NCI-H2081 treated with DMSO at 0.1 percent for 48 hours (cell line): ENCODE measurements at places on chromosomes 3 and 15.

GRCh38 chr3:14391033-14391432 is 11.4 kb upstream of the SLC6A6 start:
- DNase-seq, result peak; percentile 76

DNA sequence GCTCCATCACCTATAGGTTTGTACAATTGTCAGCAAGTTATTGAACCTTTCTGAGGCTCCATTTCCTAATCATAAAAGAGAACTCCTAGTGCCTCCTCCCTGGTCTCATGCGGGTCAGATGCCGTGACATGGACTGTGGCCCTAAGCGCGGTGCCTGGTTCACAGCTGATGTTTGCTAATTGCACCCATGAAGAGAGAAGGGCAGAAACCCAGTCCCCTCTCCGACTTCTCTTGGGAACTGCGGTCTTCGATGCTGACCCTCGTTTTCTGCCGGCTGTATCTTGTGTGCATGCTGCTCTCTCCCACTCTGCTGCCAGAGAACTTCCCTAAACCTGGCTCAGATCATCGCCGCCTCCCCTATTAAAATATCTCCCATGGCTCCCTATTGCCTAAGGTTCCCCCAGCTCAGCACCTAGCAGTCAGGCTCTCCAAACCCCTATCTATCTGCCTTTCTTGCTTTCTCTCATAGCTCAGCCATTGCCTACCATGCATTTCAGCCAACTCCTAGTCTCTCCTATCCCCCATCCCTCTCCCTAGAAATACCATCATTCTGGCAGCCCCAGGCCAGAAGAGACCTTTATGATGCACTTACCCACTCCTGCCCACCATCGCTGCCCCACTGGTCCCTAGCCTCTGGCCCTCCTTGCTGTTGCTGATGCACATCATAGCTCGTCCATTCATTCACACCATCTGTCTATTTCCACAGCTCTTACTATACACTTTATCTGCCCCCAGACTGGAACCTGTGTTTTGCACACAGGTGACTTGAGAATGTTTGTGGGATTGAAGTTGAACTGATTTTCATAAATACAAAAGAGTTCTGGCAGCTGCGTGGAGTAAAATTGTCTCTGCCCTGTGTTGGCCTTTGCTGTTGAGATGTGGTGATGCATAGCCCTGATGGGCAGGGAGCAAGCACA is 6.6 kb downstream of the ISG20 start:
- DNase-seq, result no peak

- DNase-seq, result no peak
Observed at GRCh38 chr15:58016581-58017175, 48.8 kb downstream of the ALDH1A2 start.

GRCh38 chr15:48761393-48762158 is 49.3 kb downstream of the CEP152 start:
- DNase-seq, result no peak

DNA sequence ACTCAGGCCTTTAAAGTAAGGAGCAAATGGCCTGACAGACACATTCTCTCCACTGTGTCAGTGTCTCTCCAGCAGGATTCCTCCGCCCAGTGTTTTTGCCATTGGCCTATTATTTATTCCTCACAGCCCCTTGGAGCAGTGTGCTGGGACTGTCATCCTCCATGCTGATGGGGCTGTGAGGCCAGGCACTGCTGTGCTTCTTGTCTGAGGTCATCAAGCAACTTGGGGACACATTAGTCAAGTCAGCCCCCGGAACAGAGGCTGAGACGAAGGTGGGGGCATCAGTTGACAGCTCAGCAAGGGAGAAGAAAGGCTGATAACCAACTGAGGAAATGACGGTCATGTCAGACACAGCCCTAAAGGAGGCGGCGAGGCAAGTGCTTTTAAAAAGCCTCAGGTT is 67.4 kb downstream of the XXYLT1 start:
- DNase-seq, result no peak

DNA sequence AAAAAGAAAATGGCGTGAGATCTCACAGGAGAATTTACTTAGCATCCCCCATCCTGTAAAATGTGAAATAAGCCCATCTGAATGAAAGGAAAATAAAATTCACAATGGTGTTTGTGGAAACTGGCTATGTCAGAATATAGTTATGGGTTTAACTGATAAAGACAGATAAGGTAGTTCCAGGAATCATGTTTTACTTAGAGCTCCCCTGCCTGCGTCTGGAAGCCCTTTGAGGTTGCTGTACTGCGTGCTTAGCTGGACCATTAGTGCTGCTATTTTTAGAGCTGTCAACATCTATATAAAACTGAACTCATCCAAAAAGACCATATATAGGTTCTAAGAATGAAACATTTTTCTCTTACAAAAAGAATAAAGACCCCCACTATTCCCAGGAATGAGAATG is 130.8 kb downstream of the LSAMP start:
- no peak for DNase-seq

GRCh38 chr15:27744641-27745040 is 354.5 kb downstream of the OCA2 start:
- no peak for DNase-seq

GRCh38 chr3:65665915-65666314 is 372.8 kb downstream of the MAGI1 start:
- DNase-seq, result no peak

DNA sequence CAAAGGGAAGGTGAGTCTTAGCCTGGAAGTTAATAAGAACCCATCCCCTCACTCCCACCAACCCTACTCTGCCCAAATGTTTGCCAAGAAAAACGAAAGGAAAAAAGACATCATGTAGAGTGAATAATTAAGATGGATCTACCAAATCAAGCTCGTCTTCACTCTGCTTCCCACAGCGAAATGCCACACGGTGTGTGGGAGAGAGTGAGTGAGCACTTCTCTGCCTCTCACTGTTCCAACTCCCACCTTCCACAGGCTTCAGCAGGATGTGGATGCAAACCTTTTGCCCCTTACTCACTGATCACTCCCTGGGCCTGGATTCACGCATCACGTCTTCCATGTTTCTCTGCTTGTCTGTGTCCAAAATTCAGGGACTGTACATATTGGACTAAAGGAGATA is 85.4 kb downstream of the WDR76 start:
- no peak for DNase-seq

GRCh38 chr15:101018016-101018415 is 98.9 kb downstream of the LRRK1 start:
- DNase-seq, result no peak

DNA sequence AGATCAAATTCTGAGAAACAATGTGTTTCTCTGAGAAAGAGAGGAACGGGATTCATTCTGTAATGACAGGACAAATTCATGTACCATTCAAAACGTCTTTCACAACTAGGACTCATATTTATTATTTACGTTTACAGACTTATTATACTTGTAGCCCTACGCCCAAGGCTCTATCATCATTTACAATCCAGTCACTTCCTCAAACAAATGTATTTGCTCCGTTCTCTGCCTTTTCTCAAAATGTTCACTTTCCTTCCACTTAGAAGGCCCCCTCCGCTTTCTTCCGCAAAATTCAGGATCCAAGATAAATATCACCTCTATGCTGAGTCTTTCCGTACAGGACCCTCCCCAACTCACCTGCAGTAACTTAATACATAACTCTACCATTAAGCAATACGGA is 745 bp downstream of the RSL24D1 start:
- DNase-seq, result no peak

GRCh38 chr3:15804553-15805095 is 6.8 kb upstream of the ANKRD28 start:
- no peak for DNase-seq

GRCh38 chr3:55483196-55484095 is 3.7 kb downstream of the WNT5A start:
- DNase-seq, result no peak

- no peak for DNase-seq
Observed at GRCh38 chr3:58899159-58899952, 150.5 kb downstream of the CFAP20DC start.

DNA sequence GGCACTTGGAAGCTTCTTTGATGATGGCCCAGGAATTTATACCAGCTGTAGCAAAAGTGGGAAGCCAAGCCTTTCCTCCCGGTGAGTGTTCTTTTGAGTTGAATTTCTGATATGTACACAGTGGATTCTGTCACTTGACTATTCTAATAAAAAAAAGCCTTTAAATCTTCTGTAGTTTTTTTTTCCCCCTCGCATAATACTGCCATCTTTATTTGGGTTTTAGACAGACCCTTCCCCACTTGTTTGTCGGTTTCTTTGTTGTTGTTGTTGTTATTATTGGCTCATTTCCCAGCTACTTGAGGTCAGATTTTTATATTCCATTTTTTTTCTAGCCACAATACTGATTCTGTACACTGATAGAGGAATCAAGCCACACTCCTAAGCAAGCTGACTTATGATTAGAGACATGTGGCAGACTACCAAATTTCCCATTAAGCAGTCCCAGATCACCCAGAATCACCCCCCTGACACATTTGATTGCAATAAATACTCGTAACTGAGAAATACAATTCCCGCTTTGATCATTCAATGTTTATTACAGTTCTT is 122.4 kb upstream of the IL12A start:
- DNase-seq, result no peak

DNA sequence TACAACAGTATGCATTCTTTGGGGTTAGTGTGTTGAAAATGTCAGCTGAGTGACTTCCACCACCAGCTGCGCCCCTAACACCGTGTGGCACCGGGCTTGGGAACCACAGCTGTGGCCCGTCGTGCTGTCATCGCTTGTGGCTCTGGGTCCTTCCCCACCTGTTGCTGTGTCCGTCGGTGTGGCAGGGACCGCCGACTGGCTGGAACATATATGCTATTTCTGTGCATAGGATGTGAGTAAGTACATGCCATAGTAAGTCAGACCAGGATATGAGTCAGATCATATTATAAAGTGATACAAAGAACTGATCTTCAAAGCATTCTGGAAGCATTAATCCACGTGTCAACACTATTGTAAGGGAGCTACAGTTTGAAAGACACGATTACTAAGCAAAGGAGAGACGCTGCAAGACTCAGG is 31.9 kb downstream of the EHD4 start:
- no peak for DNase-seq

- no peak for DNase-seq
Observed at GRCh38 chr15:100786139-100786531, 93.5 kb upstream of the ALDH1A3 start.

DNA sequence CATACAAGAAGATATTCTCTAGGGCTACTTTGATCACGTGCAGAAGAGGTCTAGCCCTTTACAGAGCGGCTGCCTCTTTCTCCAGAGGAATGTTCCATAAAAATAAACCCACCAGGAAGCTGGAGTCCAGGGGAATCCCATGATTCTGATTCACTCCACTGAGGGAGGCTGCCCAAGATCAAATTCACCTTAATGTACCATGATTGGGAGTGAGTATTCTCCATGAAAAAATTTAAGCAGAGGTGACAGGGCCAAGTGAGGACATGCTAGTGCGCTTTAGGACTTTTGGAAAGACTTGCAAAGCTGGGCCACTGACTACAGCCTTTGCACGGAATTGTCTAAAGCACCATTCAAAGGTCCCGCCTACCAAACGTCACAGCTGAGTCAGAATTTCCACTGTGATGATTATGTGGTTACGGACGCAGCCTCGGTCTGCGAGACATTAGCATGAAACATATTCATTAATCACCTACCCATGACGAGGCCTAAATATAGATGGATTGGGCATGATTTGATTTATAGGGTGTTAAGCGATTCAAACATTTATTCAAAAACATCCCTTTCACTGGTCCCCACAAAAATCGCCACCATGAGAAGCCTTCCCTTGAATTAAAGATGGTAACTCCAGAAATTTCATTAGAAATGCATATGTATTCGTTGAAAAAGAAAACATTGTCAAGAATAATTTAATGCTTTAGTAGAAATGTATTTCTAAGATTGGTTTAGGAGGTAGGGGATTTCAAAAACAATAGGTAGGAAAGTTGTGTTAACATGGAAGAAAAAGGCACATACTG is 152.6 kb downstream of the GREM1 start:
- no peak for DNase-seq

DNA sequence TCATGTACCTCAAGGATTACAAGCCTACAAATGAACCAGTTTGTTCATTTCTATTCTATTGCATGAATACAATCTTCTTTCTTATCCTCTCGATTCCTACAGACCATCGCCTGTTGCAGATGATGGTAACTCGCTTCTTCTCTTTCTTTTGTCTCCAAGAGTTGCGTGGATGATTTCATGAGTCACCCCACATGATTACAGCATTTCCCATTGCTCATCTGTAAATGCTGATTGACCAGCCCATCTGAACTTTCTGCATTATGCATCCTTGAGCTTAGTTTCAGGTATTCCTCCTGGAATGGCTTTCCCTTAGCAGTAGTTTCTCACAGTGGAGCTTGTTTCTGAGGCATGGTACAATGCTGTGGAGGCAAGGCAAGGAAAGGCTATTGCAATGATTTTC is 109.6 kb upstream of the TOPAZ1 start:
- DNase-seq, result no peak

DNA sequence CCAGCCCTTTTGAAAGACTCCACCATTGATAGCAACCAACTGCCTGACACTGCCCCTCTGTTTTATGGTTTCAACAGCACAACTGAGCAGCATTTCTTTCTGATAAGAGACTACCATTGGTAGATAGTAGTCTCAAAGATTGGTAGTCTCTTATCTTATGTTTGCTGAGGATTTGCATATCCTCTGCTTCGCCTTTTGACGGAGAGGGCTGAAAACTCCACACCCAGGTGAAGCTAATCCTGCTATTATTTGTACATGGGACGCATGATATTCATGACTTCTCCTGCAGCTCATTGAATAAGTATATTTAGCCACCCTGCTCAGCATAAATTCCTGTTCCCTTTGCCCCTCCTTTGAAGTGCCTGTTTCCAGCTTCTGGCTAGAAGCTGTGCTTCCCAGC is 119.4 kb upstream of the STRIT1 start:
- no peak for DNase-seq

GRCh38 chr3:18302517-18302916 is 122.6 kb downstream of the SATB1 start:
- DNase-seq, result no peak

DNA sequence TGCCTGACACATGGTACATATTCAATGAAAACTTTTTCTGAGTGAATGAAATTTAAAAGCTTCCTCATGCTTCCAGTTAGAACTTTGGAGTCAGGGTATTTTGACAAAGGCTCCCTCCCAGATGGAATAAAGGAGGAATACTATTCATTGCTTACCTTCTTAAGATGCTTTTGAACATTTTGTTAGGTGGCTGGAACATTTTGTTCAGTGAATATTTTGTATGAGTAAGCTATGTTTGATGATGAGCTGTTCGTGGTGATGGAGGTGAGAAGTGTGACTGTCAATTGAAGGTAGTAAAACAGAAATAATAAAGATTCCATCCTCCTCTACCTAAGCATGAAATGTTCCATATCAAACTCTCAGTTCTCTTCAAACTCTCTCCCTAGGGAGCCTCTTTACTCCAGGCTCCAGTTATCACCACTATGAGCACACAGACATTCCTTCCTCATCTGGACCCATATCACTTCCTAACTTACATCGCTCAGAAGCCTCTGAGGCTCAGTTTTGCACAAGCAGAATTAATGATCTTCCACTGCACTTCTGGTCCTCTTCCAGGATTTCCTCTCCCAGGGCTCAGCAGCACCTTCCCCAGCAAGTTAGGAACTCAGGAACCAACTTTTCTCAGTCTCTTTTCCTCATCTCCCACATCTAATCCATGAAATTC is 2.5 kb upstream of the AQP9 start:
- DNase-seq, result no peak
